ENCODE measurements at places on chromosomes 12 and 14.

- no peak for DNase-seq
These were observed 1048.2 kb downstream of the SLC16A7 start for GRCh38 chr12:60644076-60644475.

GRCh38 chr12:121238604-121239350 is 28.8 kb downstream of the P2RX4 start:
- DNase-seq: no peak

DNA sequence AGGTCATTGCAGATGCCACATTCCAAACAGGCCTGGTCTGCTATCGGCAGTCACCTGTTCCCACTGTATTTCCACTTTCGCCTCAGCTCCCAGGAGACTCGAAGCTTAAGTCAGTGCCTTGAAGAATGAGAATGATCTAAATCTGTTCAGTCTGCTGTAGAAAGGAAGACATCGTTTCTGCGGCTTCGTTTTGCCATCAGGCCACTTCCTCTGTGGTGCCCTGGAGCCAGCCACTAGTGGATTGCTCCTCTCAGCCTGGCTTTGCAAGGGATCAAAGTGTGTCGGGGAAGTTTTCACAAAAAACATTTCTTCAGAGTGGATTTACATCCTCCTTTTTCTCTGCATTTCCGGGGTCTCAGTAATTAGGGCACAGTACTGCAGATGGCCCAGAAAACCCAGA is 66.7 kb downstream of the AACS start:
- DNase-seq: no peak

- no peak for DNase-seq
These were observed 172.8 kb upstream of the NUDT4 start for GRCh38 chr12:93204896-93205295.

- no peak for DNase-seq
These were observed 17.3 kb upstream of the TMPRSS12 start for GRCh38 chr12:50825372-50825838.

GRCh38 chr14:100660882-100661635 is 65.6 kb upstream of the DLK1 start:
- no peak for DNase-seq

DNA sequence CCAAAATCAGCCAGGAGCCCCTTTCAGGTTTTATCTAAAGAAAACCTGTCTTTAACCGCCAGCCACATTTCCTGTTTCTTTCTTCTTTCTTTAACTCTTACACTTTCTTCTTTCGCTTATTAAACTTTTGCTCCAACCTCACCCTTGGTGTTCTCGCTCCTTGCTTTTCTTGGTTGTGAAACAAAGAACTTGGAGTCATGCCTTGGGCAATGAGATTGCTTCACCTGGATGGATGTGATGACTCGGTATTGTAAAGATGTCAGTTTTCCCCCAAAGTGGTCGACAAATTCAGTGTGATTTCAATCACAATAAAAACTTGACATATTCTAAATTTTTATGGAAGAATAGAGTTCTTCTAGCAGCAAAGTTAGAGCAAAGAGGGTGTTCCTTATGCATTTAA is 16.2 kb upstream of the TCL1A start:
- DNase-seq: no peak

- DNase-seq: no peak
These were observed 67.3 kb downstream of the RCOR1 start for GRCh38 chr14:102659797-102660196.

GRCh38 chr12:130704606-130705005 is 11.5 kb downstream of the RIMBP2 start:
- no peak for DNase-seq

GRCh38 chr12:6326316-6327228 is 15.3 kb downstream of the TNFRSF1A start:
- no peak for DNase-seq

DNA sequence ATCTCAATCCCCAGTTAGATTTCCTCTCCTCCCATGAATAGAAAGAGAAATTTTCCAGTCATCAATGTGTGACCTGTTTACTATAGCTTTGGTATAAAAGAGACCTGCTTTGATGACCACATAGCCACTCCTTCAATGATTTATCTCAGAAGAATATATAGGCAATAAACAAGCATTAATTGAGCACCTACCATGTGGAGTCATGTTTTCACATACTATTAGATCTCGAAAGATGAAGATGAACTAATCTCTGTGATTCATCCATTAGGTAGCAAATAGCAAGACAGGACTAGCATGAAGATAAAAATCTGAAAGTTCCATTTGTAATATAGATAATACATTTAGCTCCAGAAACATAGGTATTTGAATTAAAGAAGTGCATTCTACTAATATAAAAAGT is 40.5 kb downstream of the SLCO1A2 start:
- DNase-seq: no peak

GRCh38 chr14:30355431-30355913 is 203.5 kb upstream of the G2E3 start:
- DNase-seq: no peak

DNA sequence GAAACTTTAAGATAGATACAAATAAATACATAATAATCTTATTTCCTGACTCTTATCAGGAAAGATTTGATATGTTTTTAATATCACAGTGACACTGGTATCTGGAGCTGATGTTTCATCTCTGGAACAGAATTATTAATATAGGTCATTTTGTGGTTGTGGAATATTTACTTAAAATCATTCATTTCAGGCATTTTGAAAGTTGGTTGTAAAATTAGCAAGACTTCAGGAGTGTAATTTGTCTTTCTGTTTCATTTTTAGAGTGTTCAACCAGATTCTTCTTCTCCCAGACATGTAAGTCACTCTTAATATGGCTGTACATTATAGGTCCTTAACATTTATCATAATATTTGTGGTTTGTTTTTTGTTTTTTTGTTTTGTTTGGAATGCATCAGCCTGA is 115.7 kb downstream of the PCNX1 start:
- no peak for DNase-seq

- DNase-seq: no peak
These were observed 264.0 kb upstream of the FAR2 start for GRCh38 chr12:28884904-28885679.

- DNase-seq: no peak
These were observed 727.6 kb upstream of the TMEM132C start for GRCh38 chr12:127539226-127539858.

DNA sequence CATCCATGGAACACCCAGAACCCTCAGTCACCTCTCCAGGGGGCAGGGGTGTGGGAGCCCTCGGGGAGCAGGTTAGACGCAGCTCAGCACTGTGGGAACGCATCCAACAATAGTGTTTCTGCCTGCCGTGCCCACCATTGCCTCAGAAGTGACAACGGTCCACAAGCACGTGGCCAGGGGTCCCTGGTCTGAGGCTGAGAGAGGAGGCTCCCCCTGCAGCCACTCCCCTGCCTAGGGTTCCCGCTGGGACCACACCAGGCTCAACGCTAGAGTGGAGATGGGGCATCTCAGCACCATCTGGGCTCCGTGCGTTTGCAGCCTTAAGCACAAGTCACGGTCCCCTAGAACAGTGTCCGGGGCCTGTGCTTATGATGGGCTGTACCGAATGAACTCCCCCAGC is 62.7 kb downstream of the TESC start:
- DNase-seq: no peak

GRCh38 chr12:109302358-109302757 is 6.7 kb downstream of the FOXN4 start:
- no peak for DNase-seq

DNA sequence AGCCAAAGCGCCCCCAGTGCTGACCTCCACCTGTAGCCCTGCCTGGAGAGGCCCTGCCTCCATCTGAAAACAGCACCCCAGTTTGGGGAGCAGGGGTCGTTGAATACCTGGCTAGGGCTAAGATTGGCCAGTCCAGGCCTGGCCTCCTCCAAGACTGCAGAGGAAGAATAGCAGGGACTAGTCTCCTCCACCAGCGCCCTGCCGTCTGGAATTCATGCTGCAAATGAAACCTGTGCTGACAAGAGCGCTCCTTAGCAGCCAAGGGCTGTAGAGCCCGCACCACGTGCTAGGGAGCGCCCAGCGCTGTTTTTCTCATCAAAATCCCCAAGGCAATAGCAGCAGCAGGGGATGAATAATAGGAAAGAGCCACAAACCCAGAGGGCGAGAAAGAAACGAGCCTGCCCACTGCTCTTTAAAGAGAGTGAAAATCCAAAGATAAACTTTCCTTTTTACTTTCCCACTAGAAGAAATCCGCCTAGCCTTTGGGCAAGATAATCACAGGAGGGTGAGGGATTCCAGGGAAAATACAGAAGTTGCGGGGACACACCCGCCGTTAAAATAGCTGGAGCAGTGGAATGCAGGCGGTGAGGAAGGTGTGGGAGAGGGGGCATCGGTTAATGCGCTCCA is 3.3 kb downstream of the COL2A1 start:
- no peak for DNase-seq

DNA sequence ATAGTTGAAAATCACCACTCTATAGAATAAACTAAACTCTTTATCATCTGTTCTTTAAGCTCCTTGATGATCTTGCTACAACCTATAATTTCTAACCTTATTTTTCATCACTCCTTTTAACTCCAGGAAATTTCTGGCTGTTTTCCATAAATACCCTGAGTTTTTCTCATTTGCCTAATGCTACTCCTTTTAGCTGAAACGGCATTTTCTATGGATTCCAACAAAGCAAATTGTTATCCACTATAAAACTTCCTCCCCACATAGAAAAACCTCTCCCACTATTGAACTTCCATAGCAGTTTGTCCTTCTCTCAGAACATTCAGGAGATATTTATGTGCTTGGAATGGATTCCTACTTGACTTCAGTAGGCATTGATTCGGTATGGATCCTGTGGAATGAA is 122.8 kb downstream of the SLC41A2 start:
- no peak for DNase-seq

DNA sequence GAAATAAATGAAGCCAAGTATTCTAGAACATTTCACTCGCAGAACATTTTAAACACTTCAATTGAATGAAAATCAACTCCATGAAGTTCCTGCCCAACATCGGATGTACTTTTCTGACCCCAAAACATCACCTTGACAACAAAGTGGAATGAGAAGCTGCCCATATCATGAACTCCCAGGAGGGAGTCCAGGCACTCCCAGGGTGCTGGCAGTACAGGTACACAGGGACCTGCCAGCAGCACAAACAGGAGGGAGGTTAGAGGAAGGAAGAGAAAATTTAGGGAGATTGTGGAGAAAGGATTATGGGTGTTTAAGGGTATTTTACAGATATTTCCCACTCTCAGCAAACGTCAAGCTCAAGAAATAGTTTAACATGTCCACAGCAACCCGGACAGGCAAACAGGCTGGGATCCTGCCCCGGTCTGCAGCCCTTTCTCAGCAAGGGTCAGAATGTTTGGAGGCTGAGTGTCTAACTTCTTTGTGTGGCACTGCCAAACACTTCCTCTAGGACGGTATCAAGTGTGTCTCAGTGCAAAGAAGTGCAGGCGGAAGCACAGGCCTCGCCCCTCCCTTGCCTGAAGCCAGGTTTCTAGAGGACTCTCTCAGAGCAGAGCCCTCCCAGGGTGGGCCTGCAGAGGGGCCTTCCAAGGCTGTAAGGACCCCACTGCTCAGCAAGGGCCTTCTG is 72.2 kb downstream of the SETD3 start:
- DNase-seq: no peak

DNA sequence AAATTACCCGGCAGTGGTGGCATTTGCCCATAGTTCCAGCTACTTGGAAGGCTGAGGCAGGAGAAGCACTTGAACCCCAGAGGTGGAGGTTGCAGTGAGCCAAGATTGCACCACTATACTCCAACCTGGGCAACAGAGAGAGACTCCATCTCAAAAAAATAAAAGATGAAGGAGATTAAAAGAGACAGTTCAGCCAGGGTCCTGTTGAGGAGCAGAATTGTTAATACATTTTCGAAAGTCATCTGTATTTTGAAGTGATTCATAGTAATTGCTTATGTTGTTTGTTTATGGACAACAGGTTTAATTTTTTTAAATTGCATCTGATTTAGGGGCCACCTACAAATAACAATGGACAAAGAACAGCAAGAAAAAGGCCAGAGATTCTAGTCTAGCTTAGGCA is 112.9 kb downstream of the DIP2B start:
- no peak for DNase-seq

DNA sequence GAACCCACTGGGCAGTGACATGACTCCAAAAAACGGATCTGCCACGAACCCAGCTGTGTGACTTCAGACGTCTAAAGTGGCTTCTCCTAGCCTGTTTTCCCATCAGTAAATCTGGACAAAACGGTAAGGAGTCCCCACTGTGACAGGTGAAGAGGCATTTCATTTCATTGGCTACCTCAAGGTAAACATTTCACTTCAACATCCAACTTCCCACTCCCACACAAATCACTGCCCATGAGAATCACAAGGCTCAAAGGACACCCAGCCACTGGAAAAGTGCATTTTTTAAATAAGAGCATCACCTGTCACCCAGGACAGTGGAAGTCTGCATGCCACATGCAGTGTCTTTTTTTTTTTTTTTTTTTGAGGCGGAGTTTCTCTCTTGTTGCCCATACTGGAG is 27.9 kb downstream of the HSP90AA1 start:
- no peak for DNase-seq

GRCh38 chr12:2124466-2125023 is 71.8 kb downstream of the CACNA1C start:
- DNase-seq: no peak

DNA sequence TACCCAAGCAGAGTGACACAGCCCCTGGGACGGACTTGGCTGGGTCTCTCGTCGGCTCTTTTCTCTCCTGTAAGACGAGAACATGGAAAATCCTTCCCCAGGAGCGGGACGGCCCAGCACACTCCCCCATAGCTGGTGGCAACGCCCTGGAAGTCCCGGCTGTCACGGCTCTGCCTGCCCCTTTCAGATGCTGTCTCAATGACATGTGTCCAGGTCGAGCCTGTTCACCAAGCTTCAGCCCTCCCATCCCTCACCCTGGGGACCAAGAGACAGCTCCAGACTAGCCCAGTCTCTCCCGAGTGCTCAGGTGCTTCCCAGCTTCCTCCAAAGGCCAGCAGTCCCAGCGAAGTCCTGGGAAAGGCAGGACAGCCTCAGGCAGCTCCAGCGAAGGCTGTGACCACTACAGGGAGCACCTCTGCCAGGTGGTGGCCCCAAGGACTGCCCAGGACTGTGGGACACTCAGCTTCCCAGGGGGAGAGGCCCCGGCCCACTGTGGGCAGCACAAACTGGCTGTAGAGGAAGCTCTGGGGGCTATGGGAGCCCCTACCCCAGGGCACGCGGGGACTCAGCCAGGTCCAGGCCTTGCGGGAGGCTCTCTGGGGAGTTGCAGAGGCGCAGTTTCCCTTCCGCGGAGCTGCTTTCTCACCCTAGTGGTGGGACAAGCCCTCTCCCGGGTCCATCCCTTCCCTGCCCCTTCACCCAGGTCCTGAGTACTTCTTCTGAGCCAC is 33.6 kb downstream of the TNFAIP2 start:
- no peak for DNase-seq

DNA sequence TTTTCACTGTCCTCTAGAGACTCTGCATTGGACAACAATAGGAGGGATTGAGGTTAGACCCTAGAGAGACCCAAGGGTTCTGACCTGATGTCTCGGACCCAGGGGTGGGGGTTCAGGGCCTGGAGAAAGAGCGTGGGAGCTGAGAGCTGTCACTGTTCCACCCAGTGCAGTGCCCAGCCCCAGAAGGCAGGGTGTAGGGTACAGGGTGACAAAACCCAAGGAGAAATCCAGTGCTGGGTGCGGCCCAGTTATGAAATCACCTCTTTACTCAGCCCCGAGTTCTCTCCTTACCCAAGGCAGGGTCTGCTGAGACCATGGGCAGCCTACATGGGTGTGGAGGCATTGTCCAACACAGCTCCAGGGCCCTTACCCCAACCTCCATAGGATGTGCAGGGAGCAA is 2.6 kb downstream of the AQP2 start:
- DNase-seq: no peak

- DNase-seq: no peak
These were observed 68.7 kb downstream of the BORCS5 start for GRCh38 chr12:12425616-12426015.
